Caki2 (cell line): ENCODE measurements at places on chromosomes 3 and 15. TPM values are rescaled to one million over a fixed set of nuclear protein-coding genes. Genes with fewer than 3 reads are reported as not detected.

The LINGO1 gene
- total RNA-seq, result 0.14 TPM in 1 of 2 replicates, not detected in the other

The AGTR1 gene
- total RNA-seq, result 0.03 TPM in 1 of 2 replicates, not detected in the other

The ROPN1 gene
- not detected in 2 replicates for total RNA-seq

The C3orf62 gene
- total RNA-seq, result 0.14 TPM in 1 of 2 replicates, not detected in the other

The TM4SF1 gene
- total RNA-seq, result 60.5 and 64.6 TPM in 2 replicates

The SELENOS gene
- total RNA-seq, result 93.1 and 96.6 TPM in 2 replicates

The ARRDC4 gene
- total RNA-seq, result 6.3 and 13.4 TPM in 2 replicates

The CYP1A1 gene
- 3.6 TPM in 1 of 2 replicates, not detected in the other for total RNA-seq

The CFAP161 gene
- 0.98 TPM in 1 of 2 replicates, not detected in the other for total RNA-seq

The TMEM40 gene
- total RNA-seq, result not detected in 2 replicates

DNA sequence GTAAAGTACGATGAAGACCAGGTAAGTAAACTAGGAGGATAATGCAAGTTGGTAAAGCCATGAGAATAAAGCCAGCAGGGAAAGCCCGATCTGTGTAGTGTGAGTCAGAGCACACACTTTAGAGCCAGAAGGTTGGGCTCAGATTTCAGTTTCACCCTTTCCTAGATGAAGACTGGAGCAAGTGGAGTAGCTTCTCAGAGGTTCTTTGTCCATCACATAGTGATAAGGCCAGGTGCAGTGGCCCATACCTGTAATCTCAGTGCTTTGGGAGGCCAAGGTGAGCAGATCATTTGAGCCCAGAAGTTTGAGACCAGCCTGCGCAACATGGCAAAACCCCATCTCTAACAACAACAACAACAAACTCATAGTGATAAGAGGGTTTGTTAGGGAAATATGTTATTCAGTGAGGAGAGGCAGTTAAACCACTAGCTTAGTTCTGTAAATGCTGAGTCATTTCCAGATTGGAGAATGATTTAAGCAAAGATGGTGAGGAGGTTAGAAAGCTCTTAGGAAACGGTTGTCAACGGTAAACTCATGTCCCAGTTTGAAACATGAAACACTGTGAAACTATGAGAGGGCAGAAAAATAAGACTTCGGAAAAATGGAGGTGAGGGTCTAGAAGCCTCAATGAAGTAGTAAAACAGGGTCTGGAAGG, 39.0 kb downstream of the IL12A start:
- peak; percentile 49 for DNase-seq

- DNase-seq, result no peak
These were observed 946.2 kb upstream of the CFAP20DC start for GRCh38 chr3:59996056-59996455.

- DNase-seq, result no peak
These were observed 34.1 kb upstream of the UACA start for GRCh38 chr15:70797464-70797863.

GRCh38 chr3:100971798-100972197, 21.4 kb downstream of the ABI3BP start:
- DNase-seq, result no peak

DNA sequence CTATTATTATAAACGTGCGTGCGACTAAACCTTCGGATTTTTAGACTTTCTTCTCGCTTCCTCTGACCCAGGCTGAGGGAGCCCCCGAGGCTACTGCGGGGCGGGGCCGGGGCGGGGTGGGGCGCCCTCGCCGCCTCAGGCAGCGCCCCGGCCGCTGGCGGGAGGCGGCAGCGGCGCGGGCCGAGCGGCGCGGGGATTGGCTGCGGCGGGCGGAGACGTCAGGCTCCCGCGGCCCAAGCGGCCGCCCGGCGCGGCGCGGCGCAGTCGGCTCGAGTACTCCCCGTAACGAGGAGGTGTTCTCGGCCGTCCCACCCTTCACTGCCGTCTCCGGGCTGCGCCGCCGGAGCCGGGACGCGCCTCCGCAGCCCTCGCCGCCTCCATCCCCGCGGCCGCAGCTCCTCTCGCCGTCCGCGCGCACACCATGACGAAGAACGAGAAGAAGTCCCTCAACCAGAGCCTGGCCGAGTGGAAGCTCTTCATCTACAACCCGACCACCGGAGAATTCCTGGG, at the start of gene ATP1B3:
TSS of gene ATP1B3 (plus strand) at position 263 of the 510 bp plus-strand sequence. CDS start at position 422, 159 bp downstream.
- peak; percentile 74 for DNase-seq

DNA sequence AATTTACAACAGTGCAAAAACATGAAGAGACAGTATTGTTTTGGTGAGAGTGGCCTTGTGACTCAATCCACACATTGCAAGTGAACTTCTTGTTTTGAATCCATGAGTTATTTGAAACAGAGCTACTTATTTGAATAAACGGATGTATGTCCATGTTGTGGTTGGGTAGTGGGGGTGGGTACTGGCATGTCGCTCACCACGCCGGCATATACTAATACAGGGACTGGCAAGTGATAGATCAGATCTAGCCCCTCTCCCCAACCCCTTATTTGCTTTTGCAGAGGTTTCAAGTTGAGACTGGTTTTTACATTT, 83.8 kb downstream of the EDEM1 start:
- no peak for DNase-seq

DNA sequence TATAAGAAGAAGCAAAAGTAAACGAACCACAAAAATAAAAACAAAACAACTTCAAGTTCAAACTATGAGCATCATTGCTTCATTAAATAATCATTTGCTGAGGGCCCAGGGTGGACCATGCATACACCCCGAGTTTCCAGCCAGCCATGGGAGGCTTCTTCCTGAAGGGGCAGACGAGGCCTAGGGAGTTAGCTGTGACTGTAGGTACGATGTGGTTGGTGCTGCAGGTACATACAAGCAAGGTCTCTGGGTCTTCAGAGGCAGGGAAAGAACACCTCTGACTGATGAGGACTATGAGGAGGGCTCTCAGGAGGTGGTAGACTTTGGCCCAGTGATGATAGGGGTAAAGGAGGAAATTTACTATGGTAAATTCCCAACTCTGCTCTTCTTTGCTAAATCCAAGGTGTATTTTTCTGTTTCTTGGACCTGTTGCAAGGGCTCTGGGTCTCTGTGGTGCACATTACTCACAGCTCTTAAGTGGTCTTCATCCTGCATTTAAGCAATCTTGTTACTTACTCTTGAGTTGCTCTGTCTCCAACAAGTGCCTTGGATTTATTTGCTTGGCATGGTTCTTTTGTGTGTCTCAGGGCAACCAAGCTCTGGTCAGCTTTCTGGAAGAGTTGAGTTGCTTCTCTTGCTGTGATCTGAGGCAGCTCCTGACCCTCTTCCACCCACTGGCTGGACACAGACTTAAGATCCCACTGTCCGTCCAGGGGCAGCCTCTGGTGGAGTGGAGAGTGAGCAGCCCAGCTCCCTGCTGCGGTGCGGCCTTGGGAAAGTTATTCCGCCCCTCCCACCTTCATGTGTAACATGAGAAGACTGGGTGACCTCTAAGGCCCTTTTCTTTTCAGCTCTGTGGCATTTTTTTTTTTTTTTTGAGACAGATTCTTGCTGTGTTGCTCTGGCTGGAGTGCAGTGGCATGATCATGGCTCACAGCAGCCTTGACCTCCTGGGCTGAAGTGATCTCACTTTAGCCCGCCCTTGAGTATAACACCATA, 56.1 kb upstream of the KIF23 start:
- DNase-seq, result peak; percentile 91

GRCh38 chr3:2765002-2765579, 345.1 kb downstream of the IL5RA start:
- DNase-seq, result no peak

DNA sequence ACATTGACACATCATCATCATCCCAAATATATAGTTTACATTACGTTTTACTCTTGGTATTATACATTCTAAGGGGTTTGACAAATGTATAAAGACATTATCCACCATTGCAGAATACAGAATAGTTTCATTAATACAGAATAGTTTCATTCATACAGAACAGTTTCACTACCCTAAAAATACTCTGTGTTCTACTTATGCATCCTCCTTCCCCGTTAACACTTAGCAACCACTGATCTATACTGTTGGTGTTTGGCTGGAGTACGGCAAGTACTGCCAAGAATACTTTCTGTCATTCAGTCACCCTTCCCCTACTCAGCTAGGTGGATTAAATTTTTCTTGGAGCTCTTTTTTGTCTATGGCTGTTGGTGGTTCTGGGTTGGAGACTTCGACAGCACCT, 33.4 kb downstream of the LEKR1 start:
- no peak for DNase-seq

DNA sequence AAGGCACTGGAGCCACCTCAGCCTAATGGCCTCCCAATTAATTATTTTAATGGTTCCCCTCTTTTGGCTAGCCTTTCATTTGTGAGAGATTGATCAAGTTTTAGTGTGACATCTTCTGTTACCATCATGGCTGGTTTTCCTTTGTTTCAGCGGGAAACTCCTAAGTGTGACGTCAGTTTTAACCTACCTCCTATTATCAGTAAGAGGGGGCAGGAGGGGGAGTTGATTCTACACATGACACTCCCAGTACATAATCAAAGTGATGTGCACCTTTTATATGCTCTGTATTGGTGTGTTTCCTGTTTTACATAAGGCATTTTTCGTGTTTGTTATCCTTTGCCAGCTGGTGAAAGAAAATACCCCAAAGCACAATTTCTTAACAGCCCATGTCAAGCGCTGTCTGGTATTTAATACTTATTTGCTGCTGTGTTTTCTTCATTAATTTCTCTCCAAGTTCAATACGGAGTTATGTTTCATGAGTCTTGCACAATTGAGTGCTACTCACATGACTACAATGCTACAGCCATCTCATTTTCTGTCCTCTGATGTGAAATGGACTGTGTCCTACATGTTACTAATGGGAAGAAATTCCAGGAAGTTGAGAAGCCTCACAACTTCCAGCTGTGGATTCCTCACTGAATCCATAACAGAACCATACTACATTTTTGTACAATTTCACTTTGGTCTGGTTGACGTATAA, 52.2 kb upstream of the POLR2M start:
- DNase-seq, result no peak

DNA sequence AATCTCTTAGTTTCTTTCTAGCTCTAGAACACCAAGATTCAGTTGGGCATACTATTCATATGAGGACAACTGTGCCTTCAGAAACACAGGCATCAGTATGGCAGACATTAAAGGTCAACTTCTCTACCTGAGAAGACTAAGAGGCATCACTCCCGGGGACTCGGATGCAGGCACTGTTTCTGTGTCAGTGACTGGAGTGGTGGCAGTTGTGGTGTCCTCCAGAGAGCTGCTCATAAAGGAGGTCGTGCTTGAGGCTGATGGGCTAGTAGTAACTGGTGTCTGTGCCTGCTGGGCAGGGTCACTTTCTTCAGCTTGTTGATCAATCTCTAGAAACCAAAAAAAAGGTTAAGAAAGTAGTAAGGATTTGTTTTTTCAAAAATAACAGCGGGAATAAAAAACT, 75.2 kb downstream of the FBXL22 start:
- DNase-seq, result no peak

- no peak for DNase-seq
These were observed 75.8 kb downstream of the COL8A1 start for GRCh38 chr3:99714146-99714545.

- DNase-seq, result no peak
These were observed 468.0 kb upstream of the TBL1XR1 start for GRCh38 chr3:177665122-177665808.

DNA sequence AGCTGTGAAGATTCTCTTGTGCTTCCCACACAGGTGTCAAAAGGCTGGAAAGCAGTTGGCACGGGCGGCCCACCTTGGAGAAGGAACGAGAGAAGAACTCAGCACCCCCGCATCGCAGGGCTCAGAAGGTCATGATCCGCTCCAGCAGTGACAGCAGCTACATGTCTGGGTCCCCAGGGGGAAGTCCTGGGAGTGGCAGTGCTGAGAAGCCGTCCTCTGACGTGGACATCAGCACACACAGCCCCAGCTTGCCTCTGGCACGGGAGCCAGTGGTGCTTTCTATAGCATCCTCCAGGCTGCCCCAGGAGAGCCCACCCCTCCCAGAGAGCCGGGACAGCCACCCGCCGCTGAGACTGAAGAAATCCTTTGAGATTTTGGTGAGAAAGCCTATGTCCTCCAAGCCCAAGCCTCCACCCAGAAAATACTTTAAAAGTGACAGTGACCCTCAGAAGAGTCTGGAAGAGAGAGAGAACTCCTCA, 31.4 kb downstream of the STARD5 start:
- DNase-seq, result no peak

GRCh38 chr3:66098436-66098835, 59.7 kb upstream of the MAGI1 start:
- DNase-seq, result no peak

GRCh38 chr3:25901796-25902195, 111.9 kb downstream of the OXSM start:
- DNase-seq, result no peak

GRCh38 chr15:41631880-41632470, 28.2 kb upstream of the MGA start:
- no peak for DNase-seq

- no peak for DNase-seq
These were observed 44.6 kb downstream of the CMTM6 start for GRCh38 chr3:32457971-32458471.

- no peak for DNase-seq
These were observed 14.5 kb downstream of the TFDP2 start for GRCh38 chr3:142134799-142135325.

DNA sequence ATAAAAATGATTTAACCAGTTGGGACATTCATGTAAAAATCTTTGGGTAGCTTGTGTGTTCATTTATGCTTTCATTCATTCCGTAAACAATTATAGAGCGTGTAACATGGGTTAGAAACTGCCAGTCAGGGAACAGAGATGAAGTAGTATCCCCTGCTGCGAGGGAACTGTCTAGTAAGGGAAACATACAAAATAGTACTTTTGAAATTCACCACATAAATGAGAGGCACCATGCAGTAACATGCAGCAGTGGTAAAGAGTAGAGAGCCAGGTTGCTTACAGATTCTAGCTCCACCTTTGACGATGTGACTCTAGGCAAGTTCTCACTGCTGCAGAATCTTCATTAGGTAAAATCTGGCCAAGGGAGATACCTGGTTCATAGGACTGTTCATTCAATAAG, 938 bp downstream of the DZIP3 start:
- no peak for DNase-seq

DNA sequence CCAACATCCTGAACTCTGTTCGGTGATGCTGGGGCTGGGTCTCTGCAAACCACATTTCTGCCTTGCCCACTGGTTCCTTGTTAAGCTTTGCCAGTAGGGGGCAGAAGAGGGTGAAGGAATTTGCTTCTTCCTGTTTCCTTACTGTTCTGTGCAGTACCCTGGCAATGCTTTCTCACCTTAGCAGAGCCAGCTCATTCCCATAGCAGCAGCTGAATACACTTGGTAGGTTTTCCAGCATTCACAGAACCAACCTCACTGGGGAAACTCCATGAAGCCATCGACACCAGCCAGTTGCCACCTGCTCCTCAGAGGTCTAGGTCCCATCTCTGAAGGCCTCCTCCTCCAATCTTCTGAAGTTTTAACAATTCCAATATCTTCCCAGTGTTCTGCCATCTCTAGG, 308.4 kb downstream of the PDCD6IP start:
- DNase-seq, result peak; percentile 3

GRCh38 chr3:173933113-173933512, 535.6 kb downstream of the NLGN1 start:
- DNase-seq, result peak; percentile 56

GRCh38 chr3:61665121-61665520, 103.8 kb downstream of the PTPRG start:
- DNase-seq, result no peak
